ENCODE measurements at places on chromosomes 2 and 18. TPM values are rescaled to one million over a fixed set of nuclear protein-coding genes. Genes with fewer than 3 reads are reported as not detected.

The ASIC4 gene
- total RNA-seq = 0.34 TPM

DNA sequence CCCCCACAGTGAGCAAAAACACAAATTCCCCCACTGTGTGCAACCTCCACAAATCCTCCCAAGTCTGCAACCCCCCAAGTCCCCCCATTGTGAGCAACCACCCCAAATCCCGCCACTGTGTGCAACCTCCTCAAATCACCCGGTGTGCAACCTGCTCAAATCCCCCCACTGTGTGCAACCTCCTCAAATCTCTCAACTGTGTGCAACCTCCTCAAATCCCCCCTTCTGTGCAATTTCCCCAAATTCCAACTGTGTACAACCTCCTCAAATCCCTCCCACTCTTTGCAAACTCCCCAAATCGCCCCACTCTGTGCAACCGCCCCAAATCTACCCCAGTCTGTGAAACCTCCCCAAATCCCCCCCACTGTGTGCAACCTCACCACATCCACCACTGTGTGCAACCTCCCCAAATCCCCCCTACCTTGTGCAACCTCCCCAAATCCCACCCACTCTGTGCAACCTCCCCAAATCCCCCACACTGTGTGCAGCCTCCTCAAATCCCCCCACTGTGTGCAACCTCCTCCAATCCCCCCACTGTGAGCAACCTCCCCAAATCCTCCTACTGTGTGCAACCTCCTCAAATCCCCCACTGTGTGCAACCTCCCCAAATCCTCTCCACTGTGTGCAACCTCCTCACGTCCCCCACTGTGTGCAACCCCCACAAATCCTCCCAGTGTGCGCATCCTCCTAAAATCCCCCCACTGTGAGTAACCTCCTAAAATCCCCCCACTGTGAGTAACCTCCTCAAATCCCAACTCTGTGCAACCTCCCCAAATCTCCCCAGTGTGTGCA is 115.2 kb downstream of the TPO start:
- no peak for DNase-seq

DNA sequence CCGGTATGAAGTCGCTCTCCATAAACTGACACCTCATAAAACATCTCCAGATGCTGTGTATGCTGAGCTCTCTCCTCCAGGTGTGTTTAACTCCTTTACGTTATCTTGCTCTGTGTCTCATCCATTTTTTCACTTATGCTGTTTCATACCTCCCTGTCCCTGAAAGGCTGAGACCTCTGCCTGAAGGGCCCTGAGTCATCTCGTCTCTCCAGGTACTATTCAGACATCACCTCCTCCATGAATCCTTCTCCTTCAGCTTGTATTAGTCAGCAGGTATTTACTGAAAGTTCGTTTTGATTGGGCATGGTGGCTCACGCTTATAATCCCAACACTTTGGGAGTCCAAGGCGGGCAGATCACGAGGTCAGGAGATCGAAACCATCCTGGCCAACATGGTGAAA is 244.5 kb upstream of the EPHA4 start:
- no peak for DNase-seq

The STPG4 gene
- not detected for total RNA-seq

DNA sequence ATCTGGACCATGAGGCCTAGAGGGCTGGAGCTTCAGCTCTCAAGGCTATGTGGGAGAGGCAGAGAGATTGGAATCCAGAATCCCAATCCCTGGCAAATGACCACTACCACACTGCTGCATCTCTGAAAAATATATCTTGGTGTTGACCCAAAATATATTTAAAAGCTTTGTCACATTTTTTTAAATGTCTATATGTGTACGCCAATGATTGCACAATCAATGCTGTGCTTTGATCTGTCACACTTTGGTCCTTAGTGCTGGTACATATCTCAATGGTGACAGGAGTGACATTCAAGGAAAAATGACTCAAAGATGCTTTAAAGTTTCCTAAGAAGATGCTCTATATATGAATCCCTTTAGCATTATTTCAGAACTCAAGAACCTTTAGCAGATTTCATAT is 31.7 kb upstream of the NEDD4L start:
- DNase-seq = no peak

DNA sequence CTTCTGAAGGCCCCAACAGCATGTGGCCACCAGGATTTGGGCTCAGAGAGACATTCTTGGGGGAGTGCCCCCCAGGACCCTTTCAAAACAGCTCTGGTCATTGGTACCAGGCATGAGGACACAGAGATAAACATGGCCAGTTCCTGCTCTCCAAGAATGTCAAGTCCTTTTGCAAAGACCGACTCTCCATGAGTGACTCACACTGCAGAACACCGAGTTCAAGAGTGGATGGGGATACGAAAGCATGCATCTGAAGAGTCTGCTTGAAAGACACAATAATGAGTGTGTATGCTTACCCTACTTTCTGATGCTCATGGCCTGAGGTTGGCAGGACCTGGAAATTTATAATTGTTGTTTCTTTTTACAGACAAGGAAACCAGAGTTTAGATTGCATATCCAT is 450.6 kb downstream of the TSN start:
- no peak for DNase-seq

- DNase-seq = no peak
Measured at GRCh38 chr2:168642873-168643272, 159.6 kb upstream of the NOSTRIN start.

Measured in psoas muscle (tissue), 8 donors.